ENCODE measurements at places on chromosomes 6 and 20.

DNA sequence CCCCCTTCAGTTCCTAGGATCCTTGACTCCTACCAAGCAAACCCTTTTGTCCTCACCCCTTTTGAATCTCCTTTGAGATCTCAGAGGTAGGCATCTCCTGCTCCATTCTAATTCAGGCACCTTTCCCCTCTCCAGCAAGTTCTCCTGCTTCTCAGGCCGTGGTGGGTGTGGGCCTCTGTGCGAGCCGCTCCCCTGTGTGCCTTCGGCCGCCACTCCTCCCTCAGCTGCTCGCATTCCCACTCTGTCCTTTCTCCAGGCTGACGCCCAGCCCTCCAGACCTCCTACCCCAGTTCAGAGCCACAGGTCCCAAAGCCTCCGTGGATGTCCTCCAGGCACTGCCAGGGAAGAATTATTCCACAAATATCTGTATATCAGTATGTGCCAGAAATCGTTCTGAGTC lies 19.7 kb upstream of the RPS6KA2 start:
- DNase-seq = no peak

- no peak for DNase-seq
Measured at GRCh38 chr20:21705575-21706260, at the start of gene PAX1. TSS of gene PAX1 (plus strand) at chr20:21705664. CDS start at chr20:21705713, 49 bp downstream.

- no peak for DNase-seq
Measured at GRCh38 chr6:136604928-136605510, 54.8 kb upstream of the MAP7 start.

DNA sequence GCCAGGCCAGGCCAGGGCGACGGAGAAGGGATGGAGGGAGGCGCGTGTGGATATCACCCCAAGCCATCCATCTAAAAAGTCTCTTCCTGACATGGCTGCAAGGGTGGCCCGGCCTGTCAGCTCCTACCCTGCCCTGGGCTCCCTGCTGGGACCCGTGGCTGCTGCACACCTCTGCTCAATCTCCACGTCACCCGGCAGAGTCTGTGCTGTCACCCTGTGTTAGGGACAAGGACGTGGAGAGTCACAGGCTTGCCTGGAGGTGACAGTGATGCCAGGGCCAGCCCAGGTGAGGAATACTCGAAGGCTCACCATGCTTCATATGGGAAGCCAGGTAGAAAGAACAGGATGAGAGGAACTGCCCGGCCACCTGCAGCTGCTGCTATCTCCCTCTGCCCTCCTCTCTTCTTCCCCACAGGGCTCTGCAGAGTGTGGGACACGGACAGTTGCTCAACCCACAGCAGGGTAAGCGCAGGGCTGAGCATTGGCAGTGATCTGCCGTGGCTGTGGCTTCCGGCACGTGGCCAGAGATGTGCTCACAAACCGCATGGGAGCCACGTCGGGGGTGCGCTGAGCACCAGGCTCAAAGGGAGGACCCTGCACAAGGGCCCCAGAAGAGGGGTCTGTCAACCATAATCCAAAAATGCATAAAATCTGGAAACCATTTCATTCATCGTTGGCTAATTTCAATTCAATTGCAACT lies 214.3 kb downstream of the DLL1 start:
- no peak for DNase-seq

DNA sequence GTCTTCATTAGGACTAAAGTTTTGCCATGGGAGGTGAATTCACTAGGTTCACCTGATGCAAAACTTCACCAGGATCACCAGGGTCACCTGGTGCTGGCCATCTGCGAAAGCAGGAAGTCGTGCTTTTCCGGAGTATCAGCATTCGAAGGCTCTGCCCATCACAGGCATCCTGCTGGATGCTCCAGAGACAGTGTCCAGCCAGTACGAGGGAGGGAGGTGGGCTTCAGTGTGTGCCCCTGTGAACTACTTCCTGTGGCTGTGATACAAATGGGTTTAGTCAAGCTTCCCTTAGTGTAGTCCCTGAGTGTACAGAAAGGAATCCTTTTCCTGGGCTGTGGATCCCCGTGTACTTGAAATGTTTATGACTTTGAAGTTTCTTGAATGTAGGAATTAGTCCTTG lies 3.4 kb upstream of the RPS6KA2 start:
- no peak for DNase-seq

DNA sequence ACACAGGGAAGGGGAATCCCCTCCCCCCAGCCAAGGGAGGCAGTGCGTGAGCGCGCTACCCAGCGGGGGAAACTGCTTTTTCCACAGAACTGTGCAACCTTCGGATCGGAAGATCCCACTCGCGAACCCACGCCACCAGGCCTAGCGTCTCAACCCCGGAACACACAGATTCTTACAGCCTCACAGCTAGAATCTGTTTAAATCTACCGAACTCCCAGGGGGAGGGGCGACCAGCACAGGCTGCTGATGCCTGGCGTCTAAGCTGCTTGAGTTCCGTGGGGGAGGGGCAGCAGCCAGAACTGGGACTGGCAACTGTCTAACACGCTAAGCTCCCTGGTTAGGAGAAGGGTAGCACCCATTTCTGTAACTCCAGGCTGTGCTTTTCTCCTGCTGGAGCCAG lies 217.3 kb upstream of the TENT5A start:
- DNase-seq = no peak

DNA sequence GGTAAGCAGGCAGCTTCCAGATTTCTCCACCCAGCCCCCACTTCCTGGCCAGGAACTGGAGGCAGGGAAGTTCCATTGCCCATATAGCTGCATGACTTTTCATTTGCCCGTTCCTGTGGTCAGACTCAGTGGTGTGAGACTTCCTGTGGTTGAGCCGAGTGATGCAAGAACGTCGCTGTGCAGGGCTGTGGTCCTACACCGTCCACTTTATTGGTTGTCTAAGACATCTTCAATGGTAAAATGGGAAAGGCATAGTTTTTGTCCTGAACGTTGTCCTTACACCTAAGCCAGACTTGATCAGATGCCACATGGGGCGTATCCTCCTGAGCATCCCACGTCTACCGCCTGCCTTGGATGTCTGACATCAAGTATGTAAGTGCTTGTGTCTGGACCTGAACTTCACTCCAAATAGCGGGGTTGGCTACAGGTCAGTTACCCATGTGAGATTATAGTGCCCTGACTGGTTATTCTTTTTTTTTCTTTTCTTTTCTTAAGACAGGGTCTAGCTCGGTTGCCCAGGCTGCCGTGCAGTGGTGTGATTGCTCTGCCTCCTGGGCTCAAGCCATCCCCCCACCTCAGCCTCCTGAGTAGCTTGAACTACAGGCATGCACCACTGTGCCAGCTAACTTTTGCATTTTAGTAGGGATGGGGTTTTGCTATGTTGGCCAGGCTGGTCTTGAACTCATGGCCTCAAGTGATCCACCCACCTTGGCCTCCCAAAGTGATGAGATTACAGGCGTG lies 25.9 kb upstream of the GTSF1L start:
- no peak for DNase-seq

GRCh38 chr6:10269814-10270472 lies 144.9 kb downstream of the TFAP2A start:
- no peak for DNase-seq

GRCh38 chr6:139990856-139991465 lies 616.5 kb upstream of the CITED2 start:
- DNase-seq = no peak

DNA sequence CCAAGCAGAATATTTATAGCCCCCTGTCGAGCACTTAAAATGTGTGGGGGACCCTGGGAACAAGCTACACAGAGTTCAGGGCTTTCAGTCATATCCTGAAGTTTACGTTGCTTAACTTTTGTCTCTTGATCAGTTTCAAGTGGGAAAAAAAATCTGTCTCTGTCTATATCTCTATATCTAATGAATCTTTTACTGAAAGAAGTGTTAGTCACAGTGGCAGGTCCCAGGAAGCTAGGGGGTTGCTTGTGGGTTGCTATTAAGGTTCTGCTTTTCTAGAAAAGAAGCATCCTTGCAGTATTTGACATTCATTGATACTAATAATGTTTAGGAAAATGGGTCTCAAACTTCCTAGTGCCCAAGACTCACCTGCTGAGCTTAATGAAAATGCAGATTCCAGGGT lies 76.7 kb upstream of the CLDN20 start:
- no peak for DNase-seq

DNA sequence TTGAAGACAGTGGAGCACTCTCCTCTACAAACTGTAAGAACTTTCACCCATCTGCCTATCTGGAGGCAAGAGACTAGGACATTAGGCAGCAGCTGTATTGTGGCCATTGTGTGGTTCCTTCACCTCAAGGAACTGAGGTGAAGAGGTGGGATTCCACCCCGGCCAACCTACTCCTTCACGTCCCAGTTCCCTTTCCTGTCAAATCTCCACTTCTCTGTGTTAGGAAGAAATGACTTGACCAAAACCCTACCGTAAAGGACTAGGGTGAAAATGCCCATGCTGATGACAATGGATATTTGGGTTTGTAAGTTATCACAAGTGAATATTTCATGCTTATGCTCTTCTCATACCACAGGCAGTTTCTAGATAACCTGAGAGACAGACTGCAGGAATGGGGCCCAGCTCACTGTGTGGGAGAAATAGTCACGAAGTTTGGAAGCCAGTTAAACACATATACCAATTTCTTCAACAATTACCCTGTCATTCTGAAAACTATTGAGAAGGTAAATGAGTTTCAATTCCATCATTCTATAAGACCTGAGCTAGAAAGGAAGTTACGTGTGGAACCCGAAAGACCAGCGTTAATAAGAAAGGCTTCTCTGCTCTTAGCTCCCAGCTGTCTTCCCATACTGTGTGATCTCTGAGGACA lies 86.6 kb downstream of the ECT2L start:
- no peak for DNase-seq

DNA sequence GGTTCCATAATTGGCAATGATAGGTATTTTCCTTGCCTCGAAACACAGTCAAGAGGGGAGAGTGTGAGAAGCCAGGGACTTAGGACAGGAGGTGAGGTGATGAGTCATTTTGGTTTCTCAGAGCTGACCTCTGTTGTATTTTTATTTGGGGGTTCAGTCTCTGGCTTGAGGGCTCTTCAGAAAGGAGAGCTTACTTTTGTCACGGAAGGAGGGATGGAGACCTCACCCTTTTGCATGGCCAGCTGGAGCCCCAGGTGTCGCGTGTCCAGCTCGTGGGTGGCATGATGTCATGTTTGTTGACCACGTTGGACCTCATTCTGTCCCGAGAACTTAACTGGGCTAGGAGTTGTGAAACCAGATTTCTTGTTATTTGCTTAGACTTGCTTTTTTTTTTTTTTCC lies 293.9 kb downstream of the QKI start:
- no peak for DNase-seq

DNA sequence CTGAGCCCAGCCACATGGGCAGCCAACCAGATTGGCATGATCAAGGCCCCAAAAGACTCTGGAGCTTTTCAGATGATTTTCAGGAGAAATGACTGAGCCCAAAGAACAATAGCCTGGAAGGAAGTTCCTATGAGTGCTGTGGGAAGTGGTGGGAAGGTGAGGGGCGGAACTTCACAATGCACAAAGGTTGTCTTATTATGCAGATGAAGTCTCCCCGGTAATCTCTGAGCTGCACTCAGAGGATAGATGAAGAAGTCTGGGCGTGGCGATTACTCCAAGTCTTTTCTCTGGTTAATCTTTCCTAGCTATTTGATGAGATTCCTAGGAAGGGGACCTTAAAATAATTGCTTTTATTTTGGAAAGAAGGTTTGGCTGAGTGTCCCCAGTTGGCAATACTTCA lies 36.9 kb downstream of the LBP start:
- no peak for DNase-seq

DNA sequence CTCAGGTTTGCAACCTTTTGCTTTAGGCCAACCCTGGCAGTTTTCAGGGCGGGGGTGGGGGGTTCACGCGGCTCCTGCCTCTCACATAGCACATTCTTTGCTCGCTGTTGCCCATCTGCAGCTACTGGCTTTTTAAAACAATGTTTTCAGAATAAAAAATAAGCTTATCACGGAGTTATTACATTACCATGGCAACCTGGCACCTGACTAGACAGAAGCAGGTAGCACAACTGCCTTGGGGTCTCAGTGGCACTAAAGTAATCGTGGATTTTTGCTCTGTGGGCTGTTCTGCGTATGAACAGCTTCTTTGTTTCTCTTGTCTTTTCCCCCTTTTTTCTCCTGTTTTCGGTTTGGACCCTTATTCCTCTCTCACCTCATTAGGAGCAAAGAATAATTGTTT lies 9.1 kb upstream of the MANBAL start:
- no peak for DNase-seq

- DNase-seq = no peak
Measured at GRCh38 chr6:18510644-18511033, 123.5 kb downstream of the RNF144B start.

DNA sequence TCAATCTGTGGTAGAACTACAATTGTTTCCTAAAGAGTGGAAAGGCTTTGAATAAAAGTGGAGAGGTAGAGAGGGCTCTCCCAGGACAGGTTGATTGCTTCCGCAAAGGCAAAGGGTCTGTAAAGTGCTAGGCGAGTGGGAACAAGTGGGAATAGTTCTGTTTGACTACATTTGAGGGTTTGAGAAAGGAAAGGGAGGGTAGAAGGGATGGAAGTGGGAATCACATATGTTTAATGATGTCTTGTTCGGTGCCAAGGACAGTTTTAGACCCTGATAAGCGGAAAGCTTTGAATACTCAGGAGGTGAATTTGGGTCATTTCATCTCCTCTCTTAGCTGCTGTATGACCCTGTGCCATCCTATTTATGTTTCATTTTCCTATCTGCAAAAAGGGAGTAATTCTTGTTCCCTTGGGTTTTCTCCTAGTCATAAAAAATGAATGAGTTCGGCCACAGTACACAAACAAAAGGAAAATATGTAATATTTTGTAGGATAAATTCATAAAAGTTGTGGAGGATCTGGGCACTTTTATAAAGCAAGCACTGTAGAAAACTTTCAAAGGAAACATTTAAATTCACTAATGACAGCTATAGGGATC lies 1.7 kb upstream of the PIM1 start:
- DNase-seq = no peak

DNA sequence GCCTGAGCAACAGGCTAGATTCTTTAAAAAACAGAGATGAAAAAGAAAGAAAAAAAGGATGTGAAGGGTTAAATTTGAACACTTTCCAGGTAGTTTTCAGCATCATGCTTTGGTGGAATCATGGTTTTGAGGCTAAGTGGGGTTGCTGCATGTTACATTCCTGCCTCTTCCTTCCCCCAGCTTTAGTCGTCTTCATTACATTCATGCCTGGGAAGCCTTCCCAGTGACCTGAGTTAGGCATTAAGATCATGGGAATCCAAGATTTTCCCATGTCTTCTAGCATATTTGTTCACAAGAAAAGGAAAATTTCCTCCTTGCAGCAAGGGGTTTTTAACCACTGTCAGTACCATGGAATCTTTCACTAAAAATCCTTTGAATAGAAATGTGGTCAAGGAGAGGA lies 12.0 kb downstream of the TPX2 start:
- DNase-seq = no peak

GRCh38 chr6:137323860-137324259 lies 104.7 kb upstream of the IFNGR1 start:
- no peak for DNase-seq

- no peak for DNase-seq
Measured at GRCh38 chr6:107730106-107730505, 94.0 kb downstream of the SCML4 start.

DNA sequence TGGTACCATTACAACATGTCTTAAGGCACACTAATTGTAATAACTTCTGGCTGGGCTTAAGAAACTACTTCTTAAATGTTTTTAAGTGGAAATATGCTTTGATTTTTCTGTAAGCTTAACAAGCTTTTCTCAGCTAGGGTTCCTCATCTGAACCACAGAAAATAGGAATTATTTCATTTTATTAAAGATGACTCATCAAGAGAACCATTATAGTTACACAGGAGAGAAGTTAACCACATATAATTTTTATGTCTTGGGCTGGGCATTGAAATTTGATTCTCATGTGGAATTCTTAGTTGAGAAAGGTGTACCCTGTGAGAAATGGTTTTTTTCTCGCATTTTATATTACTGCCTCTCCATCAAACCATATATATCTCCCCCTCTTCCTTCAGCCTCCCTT lies 75.1 kb downstream of the QKI start:
- DNase-seq = no peak

GRCh38 chr6:79668381-79668780 lies 37.3 kb downstream of the SH3BGRL2 start:
- no peak for DNase-seq
